Testis (tissue), 5 donors: ENCODE measurements at places on chromosomes 5 and 9. TPM values are rescaled to one million over a fixed set of nuclear protein-coding genes. Genes with fewer than 3 reads are reported as not detected.

- H3K27ac ChIP-seq = no peak overlapping the region
- H3K36me3 ChIP-seq = no peaks in the 10 kb centered on the region
- DNase-seq = no peak
- no peaks in the 10 kb centered on the region for H3K27me3 ChIP-seq
- no peak overlapping the region for H3K4me3 ChIP-seq
Measured at GRCh38 chr5:134029156-134029555, 24.4 kb upstream of the VDAC1 start.

DNA sequence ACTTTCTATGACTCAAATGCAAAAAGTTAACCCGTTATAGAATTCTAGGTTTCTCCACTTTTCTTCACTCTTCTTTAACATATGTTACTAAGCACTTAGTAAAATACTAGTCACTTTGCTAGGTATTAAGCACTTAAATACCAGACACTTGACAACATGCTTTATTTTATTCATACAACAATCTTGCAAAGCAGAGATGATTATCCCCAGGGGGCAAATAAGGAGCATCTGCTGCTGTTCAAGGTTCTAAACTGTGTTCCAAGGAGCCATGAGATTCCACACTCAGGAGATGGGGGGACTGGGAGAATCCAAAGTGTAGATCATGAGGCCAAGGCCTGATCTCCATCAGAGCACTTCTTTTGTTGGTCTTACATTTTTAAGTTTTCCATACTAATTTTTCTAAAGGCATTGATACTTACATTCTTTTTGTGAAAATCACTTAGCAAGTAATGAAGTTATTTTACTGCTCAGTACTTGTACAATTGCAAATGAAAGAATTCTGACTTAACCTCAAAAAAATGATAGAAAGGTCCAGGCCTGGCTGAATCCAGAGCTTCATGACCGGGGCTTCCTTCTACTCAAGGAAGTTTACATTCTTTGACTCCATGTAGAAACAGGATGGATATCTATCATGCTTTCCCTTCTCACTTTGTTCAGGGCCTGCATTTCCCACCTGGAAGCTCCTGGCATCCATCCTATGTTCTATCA, 504.4 kb upstream of the WWC1 start:
- no peaks in the 10 kb centered on the region for H3K4me1 ChIP-seq
- no peaks in the 10 kb centered on the region for H3K27me3 ChIP-seq

- H3K27me3 ChIP-seq = no peaks in the 10 kb centered on the region
- H3K36me3 ChIP-seq = no peaks in the 10 kb centered on the region
- H3K4me3 ChIP-seq = no peak overlapping the region
Measured at GRCh38 chr9:136086213-136086881, 8.7 kb downstream of the NACC2 start.

DNA sequence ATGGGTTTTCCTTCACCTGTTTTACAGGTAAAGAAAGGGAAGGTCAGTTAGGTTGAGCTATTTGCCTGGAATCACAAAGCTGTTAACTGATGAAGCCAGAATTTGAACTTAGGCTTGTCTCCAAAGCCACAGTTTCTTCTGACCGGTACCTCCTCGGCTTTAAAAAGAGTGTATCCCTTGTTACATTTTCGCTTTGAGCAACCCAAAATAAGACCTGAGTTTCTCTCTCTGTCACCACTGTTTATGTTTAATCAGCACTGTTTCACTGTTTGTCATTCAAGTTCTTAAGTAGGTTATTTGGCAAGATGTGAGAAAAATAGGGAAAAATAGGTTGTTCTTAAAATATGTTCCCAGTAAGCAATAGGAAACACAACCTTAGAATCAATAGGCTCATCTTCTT, 84.6 kb downstream of the VCAN start:
- no peaks in the 10 kb centered on the region for H3K36me3 ChIP-seq
- no peak for DNase-seq
- no peak overlapping the region for H3K4me3 ChIP-seq
- H3K4me1 ChIP-seq = no peaks in the 10 kb centered on the region

DNA sequence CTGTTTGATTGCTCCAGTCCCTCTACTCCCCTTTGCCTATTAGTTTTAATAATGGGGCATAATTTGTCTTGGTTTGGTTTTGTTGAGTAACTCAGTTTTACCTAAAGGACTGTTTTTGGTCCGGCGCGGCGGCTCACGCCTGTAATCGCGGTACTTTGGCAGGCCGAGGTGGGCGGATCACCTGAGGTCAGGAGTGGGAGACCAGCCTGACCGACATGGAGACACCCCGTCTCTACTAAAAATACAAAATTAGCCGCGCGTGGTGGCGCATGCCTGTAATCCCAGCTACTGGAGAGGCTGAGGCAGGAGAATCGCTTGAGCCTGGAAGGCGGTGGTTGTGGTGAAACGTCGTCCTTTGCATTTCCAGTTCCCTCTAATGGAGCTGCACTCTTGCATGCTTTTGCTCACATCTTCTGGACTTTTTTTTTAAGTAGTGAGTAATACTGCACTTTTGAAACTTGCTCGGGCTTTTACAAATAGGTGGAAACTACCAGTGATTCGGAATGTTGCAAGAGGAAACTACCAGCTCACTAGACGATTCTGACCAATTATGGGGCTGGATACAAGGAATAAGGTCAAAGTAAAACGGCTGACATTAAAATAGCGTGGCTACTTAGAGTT, 721 bp upstream of the MAML1 start:
- no peaks in the 10 kb centered on the region for H3K27me3 ChIP-seq
- H3K36me3 ChIP-seq = no peaks in the 10 kb centered on the region
- peak overlapping the region; percentile 75 for H3K4me3 ChIP-seq

GRCh38 chr9:118009614-118010013, 305.4 kb downstream of the TLR4 start:
- no peak overlapping the region for H3K4me3 ChIP-seq
- no peaks in the 10 kb centered on the region for H3K36me3 ChIP-seq
- no peak for DNase-seq
- H3K27me3 ChIP-seq = no peaks in the 10 kb centered on the region
- H3K4me1 ChIP-seq = no peaks in the 10 kb centered on the region
- no peak overlapping the region for H3K27ac ChIP-seq

DNA sequence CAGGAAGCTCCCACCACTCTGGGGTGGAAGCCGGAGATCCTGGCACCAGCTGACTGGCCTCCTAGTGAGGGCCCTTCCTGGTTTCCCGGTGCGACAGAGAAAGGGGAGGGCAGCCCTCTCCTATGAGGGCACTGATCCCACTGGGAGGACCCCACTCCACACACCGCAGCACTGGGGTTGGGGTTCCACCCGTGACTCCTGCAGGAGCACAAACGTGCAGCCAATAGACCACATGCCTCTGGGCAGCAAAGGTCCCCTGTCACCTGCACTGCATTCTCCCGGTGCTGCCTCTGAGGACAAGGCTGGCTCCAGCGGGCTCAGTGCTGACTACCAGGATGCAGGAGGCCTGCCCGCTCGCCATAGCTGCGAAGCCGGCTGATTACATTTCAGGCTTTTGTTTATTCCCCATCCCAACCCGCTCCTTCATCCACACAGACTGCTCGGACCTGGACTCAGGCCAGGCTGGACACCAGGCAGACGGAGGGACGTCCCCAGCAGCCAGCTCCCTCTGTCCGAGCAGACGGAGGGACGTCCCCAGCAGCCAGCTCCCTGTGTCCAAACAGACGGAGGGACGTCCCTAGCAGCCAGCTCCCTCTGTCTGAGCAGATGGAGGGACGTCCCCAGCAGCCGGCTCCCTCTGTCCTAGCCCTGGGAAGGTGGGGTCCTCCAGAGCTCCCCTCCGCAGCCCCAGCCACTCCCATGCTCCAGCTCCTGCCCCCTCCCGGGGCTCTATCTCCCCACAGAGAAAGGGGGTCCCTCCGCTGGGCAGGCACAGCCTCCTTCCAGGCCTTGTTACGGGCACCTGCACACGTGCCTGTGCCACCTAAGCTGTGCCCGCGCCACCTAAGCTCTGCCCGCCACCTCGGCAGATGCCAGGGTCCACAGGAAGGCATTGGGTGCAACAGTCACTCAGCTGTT, 8.8 kb upstream of the CEP72 start:
- no peaks in the 10 kb centered on the region for H3K4me1 ChIP-seq
- H3K36me3 ChIP-seq = no peaks in the 10 kb centered on the region
- no peaks in the 10 kb centered on the region for H3K27me3 ChIP-seq
- no peak overlapping the region for H3K4me3 ChIP-seq

GRCh38 chr5:143582176-143582575, 178.7 kb upstream of the NR3C1 start:
- no peak overlapping the region for H3K4me3 ChIP-seq
- DNase-seq = no peak
- H3K27ac ChIP-seq = no peak overlapping the region
- no peaks in the 10 kb centered on the region for H3K27me3 ChIP-seq
- no peaks in the 10 kb centered on the region for H3K36me3 ChIP-seq

- peaks cover 17% of the 10 kb centered on the region for H3K4me1 ChIP-seq
- no peak overlapping the region for H3K4me3 ChIP-seq
- H3K27me3 ChIP-seq = no peaks in the 10 kb centered on the region
- no peaks in the 10 kb centered on the region for H3K36me3 ChIP-seq
- H3K27ac ChIP-seq = peak overlapping the region; percentile 48
Measured at GRCh38 chr9:36575411-36575882, 2.8 kb downstream of the MELK start.

DNA sequence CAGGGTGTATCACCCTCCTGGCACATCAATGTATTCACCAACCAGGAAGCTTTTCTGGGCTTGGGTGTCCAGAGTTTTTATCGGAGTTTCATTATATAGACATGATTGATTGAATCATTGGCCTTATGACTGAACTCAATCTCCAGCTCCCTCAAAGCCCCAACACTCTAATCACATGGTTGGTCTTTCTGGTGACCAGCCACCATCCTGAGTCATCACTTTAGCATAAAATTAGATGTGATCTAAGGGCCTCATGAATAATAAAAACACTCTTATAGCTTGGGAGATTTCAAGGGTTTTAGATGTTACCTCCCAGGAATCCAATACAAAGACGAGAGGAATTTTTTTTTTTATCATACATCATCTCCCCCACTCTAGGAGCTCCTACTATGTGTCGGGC, 7.7 kb upstream of the PBX3 start:
- H3K36me3 ChIP-seq = no peaks in the 10 kb centered on the region
- no peaks in the 10 kb centered on the region for H3K27me3 ChIP-seq

GRCh38 chr5:159854916-159855315, 61.4 kb upstream of the ADRA1B start:
- no peaks in the 10 kb centered on the region for H3K36me3 ChIP-seq
- H3K27ac ChIP-seq = no peak overlapping the region
- no peak for DNase-seq

DNA sequence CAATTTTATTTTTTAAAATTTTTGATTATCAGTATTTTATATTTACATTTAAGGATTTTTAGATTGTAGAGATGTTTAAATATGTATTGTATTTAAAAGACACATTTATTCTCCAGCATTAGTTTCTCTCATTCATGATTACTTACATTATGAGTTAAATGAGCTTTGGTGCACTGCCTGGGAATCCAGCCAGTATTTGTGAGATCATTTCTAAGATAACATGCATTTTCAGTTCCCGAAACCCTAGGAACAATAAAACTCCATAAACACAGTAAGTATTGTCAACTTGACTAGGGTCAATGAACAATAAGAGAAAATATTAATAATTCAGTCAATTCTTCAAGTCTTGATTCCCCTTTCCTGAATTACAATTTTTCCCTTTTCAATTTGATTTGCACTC, 403.3 kb downstream of the PLK2 start:
- no peaks in the 10 kb centered on the region for H3K27me3 ChIP-seq
- no peak overlapping the region for H3K4me3 ChIP-seq
- no peaks in the 10 kb centered on the region for H3K4me1 ChIP-seq
- no peak overlapping the region for H3K27ac ChIP-seq

DNA sequence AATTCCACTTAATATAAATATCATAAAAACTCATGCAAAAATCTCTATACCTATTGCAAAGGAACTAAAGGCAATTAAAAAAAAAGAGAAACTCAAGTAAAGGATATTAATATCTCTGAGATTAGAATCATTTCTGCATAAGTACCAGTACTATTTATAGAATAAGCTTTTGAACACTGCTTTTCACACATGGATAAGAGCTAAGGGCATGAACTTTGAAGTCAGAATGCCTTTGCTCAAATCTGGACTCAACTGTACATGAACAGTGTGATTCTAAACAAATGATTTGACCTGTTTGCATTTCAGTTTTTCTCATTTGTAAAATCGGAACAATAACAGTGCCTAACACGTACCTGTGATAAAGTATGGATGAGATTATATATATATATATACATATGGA, 255.9 kb downstream of the EFNA5 start:
- H3K27ac ChIP-seq = no peak overlapping the region
- H3K4me3 ChIP-seq = no peak overlapping the region
- H3K27me3 ChIP-seq = no peaks in the 10 kb centered on the region
- H3K4me1 ChIP-seq = no peaks in the 10 kb centered on the region
- no peak for DNase-seq
- no peaks in the 10 kb centered on the region for H3K36me3 ChIP-seq

DNA sequence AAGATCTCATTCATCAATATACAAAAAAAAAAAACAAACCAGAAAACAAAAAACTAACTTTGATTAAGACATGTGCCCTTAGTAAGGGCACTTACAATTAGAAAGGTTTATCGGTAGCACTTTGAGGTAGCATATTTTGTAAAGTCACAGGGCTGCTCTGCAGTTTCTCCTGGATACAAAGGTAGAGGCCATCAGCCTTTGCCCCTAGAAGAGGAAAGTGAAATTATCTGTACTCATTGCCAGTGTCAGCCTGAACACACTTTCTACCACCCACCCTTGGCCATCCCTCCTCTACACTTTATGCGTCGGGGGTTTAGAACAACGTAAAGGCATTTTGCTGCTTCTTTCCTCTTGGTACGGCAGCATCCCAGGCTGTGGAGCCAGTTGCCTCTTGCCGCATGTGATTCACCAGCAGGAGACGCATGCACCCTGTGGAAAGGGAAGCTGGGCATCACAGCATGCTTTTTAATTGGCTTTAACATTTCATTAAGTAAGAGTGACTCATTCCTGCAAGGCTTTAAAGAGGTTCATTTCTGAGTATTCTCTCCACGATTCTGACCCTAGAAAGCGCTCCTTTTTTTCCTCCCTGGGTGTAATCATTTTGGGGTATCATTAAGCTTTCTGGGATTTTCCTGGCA, 84.6 kb downstream of the CEMIP2 start:
- DNase-seq = peak; percentile 25
- H3K27me3 ChIP-seq = no peaks in the 10 kb centered on the region
- H3K27ac ChIP-seq = no peak overlapping the region

GRCh38 chr5:137616046-137616445, 116.9 kb upstream of the SPOCK1 start:
- H3K4me1 ChIP-seq = peaks cover 12% of the 10 kb centered on the region
- H3K4me3 ChIP-seq = no peak overlapping the region
- H3K27ac ChIP-seq = no peak overlapping the region
- no peaks in the 10 kb centered on the region for H3K36me3 ChIP-seq
- no peaks in the 10 kb centered on the region for H3K27me3 ChIP-seq

DNA sequence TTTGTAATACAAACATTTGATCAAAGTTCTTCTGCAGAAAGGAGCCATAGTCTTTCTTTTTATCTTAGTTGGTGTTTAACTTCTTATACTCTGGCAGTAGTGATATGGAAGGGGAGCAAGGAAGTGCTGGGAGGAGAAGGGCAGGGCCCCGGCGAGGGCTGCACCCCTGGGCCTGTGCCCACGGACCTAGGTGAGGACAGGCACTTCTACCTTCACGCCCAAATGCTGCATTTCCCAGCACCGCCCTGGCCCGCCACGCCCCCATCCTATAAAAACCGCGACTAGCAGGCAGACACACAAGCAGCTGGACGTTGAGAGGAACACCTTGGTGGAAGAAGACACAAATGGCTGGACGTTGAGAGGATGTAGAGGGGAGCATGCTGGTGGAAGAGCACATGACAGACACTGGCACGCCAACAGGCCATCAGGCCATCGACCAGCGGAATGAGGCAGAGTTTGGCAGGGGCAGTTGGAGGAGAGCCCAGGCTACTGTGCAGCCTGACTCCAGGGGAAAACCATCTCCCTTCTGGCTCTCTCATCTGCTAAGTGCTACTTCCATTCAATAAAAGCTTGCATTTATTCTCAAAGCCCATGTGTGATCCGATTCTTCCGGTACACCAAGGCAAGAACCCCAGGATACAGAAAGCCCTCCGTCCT, 81.5 kb upstream of the C9orf72 start:
- no peaks in the 10 kb centered on the region for H3K36me3 ChIP-seq
- DNase-seq = no peak
- no peak overlapping the region for H3K27ac ChIP-seq

Gene FOXD4L6
- total RNA-seq = not detected

Gene RASEF
- 9.1 TPM for total RNA-seq
